ENCODE measurements at places on chromosomes 5 and 9.
A peak's percentile ranks its signal among the peaks of the same experiment; 100 is the strongest.

- no peak for DNase-seq
Measured at GRCh38 chr9:126982215-126983002, 67.8 kb downstream of the RALGPS1 start.

GRCh38 chr9:131402073-131402472, 8.2 kb downstream of the PRRC2B start:
- DNase-seq: peak; percentile 73

DNA sequence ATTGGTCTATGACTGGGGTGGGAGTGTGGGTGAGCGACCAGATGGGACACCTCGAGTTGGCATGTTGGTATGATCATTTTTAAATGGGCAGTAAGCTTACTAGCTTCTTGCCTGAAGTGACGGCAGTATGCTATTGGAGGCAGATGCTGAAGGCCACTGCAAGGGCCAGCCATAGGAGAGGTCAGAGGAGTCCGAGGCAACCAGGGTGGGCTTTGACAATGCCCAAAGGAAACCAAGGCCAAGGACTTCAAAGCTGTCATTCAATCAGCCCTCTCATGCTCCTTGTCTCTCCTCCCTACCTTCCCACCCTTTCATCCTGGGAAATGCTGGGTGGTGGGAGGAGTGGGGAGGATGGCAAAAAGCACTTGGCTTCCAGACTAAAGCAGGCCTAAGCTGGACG, 57.1 kb upstream of the GLRX start:
- no peak for DNase-seq

GRCh38 chr9:87596862-87597261, 99.2 kb downstream of the DAPK1 start:
- DNase-seq: no peak

GRCh38 chr9:135797507-135798262, 95.7 kb downstream of the KCNT1 start:
- peak; percentile 47 for DNase-seq

- DNase-seq: peak; percentile 96
Measured at GRCh38 chr5:72015103-72015548, 92.1 kb upstream of the MAP1B start.

GRCh38 chr9:20808002-20808401, 123.9 kb downstream of the FOCAD start:
- no peak for DNase-seq

DNA sequence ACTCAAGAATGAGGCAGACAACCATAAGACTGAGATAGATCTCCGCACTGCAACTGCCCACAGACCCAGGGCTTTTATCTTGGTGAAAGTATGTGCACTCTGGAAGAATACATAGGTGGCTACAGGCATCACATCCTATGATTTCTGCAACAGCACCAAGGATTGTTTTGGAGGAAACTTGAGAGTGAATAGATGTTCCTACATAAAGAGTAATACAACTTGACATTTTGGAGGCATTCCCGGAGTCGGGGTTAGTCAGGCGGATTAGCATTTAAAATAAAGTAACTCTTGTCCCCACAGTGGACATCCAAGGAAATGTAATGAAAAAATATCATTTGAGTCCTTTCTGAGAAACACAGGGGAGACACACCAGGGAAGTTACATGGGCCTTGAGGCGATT, 26.7 kb downstream of the TMEM174 start:
- DNase-seq: no peak

Data from HT1080 (cell line).